ENCODE measurements at places on chromosomes 2 and 18.

DNA sequence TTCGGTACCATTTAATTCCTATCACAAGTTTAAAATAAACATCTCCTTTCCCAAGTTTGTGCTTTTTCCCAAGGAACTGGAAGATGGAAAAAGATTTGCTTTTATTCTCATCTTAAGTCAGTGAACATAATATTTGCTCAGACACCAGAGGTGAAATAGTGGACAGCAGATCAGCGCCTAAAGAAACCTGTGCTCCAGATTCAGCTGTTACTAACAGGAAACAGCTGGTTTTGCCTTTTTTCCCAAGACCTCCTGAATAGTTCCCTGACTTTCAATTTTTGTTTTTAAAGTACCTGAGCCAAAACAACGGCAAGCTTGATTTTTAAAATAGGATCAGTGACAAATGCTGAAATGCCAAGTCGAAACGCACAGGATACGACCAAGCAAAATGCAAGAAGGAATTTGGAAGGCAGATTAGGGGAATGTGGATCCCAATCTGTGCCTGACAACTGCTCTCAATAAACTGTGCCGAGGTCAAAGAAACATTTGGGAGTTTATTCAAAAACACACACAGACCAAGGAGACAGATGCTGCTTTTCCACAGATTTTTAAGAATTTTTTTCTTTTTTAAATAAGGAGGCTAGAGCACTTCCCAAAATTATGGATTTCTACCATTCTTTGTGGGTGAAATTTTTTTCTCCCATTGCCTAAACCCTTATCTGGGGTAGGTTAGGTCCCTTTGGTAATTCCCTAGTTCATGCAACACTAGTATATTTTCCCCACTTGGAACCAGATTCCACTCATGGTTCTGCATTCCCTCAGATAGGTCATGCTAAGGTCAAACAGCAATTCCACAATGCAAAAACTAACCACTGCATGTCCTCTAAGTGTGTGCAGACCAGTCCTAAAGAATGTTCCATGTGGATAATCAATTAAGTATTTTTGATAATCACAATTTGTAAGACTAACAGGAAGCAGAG, 121.5 kb upstream of the PDE1A start:
- no peak for DNase-seq

GRCh38 chr2:68879296-68879695, 8.1 kb upstream of the BMP10 start:
- DNase-seq, result no peak

- DNase-seq, result no peak
These were observed 43.6 kb upstream of the VPS54 start for GRCh38 chr2:64062840-64063239.

DNA sequence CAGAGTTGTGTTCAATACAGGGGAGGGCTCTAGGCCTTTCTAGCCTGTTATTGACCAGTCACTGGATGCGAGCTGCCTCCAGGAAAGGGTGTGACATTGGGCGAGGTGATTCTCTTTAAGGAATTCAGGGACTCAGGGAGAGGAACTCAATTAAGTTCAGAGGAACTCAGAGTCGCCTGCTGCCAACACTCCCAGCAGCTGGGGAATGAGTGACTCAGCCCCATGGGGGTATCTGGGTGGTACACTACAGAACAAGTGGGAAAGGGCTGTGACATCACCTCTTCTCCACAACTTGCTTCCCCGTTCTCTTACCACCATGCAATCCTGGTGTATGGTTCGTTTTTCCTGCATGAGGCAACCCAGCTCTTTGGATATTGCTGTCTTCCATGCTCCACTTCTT, 50.4 kb upstream of the CYRIA start:
- DNase-seq, result no peak
